NCI-H748 treated with DMSO at 0.1 percent for 48 hours (cell line): ENCODE measurements at places on chromosomes 12 and 14.

- DNase-seq = no peak
Observed at GRCh38 chr12:16218234-16218633, 59.3 kb downstream of the SLC15A5 start.

DNA sequence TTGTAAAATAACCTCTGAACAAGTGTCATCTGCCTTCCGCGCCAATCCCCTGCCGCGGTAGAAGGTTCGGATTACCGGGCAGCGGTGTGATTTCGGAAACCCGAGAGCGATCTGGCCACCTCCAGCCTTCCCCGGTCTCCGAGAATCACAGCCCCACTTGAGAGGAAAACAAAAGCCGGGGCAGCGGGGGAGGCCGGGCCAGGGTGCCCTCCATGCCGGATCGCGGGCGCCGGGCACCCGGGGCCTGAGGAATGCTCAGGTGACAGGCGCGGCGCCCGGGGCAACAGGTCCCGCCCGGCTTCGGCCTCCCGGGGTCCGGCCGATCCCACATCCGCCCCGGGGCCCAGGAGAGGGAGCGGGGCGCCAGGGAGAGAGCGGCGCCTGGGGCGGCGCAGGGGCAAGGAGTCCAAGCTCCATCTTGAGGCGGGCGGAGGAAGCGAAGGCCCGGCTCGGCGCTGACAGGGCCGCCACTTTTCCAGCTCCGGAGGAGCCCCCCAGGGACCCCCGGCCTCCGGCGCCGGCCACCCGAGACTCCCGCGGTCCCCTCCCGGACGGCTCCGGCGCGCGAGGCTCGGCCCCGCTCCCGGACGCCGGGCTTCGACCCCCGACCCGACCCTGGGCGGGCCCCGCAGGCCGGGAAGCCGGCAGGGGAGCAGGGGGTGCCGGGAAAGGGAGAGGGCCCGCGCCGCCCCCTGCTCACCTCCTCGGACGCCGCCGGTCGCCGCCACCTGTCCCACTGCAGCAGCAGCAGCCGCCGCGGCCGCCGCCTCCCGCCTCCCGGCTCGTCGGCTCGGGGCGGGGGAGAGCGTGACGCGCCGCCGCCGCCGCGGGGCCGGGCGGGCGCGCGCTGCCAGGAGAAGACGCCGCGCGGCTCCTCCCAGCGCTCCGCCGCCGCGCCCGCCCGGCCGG is at the start of gene CLIP1:
Gene CLIP1, minus strand, starts transcription at position 849 of the 909 bp plus-strand sequence. CDS start 42,217 bp downstream, outside the sequence.
- peak; percentile 29 for DNase-seq

DNA sequence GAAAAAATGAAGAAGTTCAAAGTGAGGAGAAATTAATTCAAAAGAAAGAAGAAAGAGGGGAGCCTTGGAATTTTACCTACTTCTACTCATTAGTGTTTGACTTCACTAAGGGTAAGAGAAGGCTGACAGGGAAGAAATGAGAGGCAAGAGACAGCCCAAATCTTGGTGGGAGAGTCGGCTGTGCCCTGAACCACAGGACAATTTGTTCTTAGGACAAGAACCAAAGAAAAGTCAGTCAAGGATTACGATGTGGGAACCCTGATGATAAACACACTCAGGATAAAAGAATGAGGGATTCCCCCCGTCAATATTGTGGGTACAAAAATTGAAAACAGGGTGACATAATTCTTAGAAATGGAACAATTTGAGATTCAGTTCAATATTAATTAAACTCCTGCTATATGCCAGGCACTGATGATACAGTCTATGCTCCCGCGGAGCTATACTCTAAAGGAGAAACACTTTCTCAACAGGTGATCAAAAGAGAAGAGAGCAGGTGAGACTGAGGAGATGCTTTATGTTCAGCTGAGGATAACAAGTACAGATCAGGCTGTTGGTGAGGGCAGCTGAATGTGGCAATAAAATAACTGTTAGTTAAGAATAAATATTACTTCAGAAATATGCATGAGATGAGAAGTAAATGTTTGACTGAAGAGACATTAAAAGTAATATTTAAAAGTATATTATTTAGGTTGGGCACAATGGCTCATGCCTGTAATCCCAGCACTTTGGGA is 175.4 kb downstream of the SLC25A21 start:
- DNase-seq = no peak

- no peak for DNase-seq
Observed at GRCh38 chr14:91284791-91285548, 40.5 kb upstream of the GPR68 start.

DNA sequence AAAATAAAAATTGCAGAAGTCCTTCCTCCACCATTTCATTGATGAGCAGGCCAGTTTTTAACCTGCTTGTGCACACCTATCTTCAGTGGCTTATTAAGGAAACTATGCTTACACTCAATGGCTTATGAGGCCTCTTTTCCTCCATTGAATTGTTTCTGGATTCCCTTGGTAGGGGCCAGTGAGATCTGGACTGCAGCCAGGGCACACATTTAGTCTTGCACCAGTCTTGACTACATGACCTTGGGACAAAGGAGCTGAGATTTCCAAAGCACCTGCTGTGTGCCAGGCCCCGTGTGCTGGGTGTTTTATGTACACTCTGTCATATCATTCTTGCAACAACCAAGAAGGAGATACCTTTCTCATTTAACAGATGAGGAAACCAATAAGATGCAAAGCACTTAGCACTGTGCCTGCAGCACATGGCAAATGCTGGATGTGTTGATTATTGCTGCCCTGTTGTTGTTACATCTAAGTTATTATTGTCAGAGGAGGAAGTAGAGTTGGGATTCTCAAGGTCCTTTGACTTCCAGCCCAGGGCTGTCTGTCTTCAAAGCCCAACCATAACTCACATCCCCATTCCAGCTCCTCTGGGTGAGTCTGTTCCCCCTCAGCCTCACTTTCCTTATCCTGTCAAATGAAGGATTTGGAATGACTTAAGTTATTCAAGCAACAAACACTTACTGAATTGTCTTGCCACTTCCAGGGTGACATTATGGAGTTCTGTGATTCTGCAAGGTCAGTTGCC is 31.6 kb upstream of the RIN3 start:
- DNase-seq = no peak

- no peak for DNase-seq
Observed at GRCh38 chr14:96893966-96894622, 96.9 kb downstream of the VRK1 start.

DNA sequence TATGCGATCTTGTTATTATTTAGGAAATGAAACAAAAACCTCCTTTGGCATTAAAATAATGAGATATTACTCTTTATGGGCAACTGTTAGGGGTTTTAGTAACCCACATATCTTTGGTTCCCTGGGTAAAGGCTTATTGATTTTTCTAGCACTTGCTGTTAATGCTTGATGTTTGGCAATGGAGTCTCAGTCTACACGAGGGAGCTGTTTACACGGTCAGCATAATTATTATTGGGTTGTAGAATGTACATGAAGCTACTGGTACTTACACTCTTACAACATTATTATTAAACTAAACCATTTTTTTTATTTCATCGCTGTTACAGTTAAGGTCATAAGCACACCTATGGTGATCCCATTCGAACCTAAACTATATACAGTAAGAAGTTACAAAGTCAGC is 12.1 kb downstream of the RPS29 start:
- DNase-seq = no peak

DNA sequence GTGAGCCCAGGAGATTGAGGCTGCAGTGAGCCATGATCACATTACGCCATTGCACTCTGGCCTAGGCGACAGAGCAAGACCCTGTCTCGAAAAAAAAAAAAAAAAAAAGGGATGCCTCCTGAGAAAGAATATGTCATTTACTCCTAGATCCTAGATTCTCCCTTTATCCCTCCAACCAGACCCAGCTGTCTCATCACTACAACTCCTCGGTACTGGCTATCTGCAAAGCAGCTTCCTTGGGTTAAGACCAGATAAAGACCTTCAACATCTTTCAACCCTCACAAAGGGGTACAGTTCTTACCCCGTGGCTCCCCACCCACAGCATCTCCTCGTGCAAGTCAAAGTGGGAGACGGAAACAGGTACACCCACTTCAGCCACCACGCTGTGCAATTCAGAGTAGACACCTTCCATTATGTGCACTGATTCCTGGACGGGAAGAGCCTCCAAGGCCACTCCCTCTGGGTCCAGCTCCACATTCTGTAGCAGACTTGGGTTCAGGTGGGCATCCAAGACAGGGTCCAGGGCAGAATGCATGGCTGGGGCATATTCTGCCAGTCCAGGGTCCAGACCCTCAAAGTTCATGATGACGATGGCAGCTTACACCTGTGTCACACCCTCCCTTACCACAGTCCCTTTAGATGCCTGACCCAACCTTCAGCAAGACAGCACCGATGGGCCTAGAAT is 1.1 kb downstream of the PAN2 start:
- DNase-seq = no peak

DNA sequence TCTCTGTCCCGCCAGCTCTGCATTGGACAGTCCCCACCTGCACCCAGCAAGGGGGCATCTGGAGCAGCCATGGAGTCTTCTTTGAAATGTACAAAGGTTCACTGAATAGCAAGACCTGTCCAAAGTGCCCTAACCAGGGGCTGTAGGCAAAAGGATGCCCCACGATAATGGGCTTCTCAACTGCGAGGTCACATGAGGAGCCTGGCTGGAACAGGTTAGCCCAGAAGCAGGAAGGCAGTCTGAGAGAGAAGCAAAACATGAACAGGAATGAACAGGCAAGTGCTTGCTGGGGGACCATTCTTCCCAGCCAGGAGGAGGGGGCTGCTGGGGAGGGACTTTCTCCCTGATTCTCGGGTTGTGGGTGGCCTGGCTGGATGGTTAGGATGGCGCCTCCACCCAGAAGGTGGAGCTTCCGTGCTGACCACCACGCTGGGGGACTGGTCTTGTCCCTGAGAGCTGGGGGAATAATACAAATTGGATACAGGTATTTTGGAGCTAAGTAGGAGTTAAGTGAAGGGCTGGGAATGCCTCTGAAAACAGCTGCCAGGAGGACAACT is 7.1 kb downstream of the KRT85 start:
- DNase-seq = no peak

- no peak for DNase-seq
Observed at GRCh38 chr14:94397289-94398181, 9.1 kb upstream of the SERPINA1 start.

- DNase-seq = no peak
Observed at GRCh38 chr12:20142956-20143355, 225.4 kb upstream of the PDE3A start.

DNA sequence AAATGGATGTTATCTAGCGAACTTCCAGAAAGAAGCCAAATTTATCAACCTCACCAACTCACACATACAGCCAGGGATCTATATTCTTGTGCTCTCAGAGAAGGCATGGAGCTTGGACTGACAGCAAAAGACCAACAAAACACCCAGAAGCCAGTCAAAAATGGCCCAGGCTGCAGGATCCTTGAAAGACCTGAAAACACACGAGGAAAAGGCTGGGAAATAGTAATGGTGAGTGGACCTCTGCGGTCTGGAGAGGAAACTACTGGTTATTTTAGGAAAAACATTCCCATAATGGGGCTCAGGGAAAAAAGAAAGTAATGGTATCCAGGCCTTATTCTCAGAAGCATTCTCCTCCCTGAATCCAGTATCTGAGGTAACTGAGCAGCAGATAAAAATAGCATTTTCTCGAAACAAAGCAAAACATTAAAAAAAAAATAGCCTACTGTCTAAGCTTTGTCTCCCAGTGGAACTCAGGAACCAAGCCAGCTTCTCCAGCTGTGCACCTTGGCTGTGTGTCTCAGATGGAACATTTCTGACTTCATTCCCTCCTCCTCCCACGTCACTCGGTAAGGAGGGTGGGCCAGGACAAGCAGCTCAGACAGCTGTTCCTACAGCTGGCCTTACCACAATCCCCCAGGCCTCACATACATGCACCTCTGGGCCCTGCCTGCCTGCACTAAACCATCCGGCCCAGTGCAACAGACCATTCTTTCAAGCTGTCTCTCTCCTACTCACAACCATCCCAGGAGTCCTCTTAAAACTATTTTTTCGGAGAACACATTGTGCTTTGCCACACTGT is 249.9 kb downstream of the DAD1 start:
- no peak for DNase-seq

- no peak for DNase-seq
Observed at GRCh38 chr12:3882406-3882805, 9.2 kb upstream of the PARP11 start.

DNA sequence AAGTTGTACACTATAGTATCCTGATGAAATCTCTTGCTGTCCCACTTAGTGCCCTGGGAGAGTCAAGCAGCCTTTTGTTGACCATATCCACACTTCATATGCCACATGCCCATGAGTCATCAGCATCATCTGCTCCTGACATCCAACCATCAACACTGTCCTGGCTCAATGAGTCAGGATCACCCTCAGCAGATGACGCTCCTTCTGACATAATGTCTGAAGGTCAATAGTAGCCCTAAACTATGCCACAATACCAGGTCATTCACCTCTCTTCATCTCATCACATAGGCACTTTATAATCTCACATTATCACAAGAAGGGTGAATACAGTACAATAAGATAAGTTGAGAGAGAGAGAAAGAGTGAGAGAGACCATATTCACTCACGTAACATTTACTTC is 369.0 kb upstream of the FAR2 start:
- no peak for DNase-seq

GRCh38 chr12:45543887-45544286 is 185.6 kb upstream of the ARID2 start:
- DNase-seq = peak; percentile 70

GRCh38 chr14:95786566-95786965 is 72.6 kb upstream of the TCL1A start:
- no peak for DNase-seq

DNA sequence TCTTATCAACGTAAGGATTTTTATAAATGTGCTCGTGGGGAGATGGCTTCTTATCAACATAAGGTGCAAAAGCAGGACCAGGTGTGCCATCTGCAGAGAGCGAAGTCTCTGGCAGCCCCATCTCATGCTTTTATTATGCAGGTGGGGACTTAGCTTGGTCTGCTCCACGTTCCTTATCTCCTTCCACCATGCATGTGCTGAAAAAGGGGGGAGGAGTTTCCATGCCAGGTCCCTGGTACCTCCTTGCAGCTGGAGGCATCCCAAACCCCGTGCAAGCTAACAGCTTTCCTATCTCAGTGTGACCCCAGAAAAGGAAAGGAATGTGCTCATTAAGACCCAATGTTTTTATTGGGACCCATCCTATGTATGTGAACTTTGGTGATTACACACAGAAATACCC is 608.5 kb downstream of the TMEM121 start:
- no peak for DNase-seq

- no peak for DNase-seq
Observed at GRCh38 chr14:77041881-77042545, 13.5 kb upstream of the IRF2BPL start.

GRCh38 chr12:128637642-128638606 is 185.8 kb downstream of the SLC15A4 start:
- no peak for DNase-seq

DNA sequence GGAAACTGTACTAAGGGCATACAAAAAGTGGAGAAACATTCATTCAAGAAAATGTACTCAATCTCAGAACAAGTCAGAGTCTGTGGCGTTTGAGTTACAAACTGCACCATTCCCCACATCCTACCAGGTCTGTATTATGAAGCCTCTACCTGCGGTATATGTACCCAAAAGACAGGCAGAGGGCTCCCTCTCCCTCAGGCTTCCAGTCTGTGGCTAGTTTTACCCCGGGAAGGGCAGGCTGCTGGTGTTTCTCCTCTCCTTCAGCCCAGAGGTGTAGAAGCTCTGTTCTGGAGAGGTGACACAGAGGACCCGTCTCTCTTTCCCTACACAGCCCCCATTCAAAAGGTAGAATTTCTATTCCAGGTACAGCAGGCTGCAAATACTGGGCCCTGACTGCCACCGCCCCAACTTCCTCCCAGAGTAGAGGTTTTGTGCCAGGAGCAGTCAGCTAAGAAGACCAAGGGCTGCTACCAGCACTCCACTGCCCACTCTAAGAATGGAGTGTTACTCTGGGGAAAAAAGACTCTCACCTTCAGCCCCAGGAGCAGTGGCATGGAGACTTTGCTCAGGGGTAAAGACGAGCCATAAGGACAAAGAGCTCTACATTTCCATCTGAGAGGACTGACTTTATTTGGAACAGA is 39.4 kb downstream of the PARP11 start:
- DNase-seq = no peak
